ENCODE measurements at places on chromosomes 7 and 10.

DNA sequence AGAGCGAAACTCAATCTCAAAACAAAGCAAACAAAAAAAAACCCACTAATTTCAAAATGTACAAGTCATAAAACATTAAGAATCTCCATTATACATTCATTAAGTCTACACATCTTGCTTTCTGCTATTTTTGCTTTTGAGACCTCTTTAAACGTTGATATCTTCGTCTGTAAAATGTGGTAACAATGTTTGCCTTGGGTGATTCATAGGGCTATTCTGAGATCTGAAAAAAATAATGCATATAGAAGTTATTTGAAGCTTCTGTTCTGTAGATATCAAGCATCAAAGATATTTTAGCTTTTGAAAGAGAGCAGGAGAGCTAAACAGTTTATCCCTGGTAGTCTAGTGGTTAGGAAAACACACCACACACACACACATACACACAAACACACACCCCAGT, 158.1 kb upstream of the PLXDC2 start:
- no peak for DNase-seq

DNA sequence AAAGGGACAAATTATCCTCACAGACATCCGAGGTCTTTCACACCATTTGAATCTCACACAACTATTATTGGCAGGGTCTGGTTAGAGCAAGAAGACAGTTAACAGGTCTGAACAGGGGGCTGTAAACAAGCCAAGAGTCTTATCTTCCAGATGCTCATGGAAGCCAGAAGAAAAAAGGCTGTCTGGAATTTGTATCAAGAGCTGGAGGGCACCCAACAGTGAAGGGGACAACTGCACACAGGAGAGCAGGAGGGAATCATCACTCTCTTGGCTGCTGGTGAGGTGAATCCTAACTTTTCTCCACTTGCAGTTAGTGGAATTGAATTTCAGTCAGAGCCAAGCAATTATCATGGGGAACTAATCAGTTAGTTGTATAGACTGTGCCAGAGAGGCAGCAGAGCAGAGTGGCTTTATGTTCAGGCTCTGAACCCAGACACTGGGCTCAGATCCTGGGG, 880.2 kb upstream of the AUTS2 start:
- no peak for DNase-seq

DNA sequence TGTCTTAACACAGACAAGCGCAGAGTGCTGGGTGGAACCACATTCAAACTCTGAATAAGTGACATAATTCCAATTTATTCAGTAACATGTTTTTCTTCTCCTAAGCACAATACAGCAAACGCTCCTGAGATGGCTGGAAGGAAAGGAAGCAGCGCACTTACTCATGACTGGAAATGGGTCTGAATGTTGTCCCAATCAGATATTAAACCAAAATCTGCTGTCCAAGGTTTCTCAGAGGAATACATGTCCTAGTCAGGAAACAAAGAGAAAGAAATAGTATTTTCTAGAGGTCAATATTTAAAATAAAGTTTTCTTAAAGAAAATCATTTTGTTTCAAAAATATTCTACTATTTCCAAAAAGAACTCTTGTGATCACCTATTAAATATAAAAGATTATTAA, 14.0 kb downstream of the USP6NL start:
- DNase-seq, result no peak

DNA sequence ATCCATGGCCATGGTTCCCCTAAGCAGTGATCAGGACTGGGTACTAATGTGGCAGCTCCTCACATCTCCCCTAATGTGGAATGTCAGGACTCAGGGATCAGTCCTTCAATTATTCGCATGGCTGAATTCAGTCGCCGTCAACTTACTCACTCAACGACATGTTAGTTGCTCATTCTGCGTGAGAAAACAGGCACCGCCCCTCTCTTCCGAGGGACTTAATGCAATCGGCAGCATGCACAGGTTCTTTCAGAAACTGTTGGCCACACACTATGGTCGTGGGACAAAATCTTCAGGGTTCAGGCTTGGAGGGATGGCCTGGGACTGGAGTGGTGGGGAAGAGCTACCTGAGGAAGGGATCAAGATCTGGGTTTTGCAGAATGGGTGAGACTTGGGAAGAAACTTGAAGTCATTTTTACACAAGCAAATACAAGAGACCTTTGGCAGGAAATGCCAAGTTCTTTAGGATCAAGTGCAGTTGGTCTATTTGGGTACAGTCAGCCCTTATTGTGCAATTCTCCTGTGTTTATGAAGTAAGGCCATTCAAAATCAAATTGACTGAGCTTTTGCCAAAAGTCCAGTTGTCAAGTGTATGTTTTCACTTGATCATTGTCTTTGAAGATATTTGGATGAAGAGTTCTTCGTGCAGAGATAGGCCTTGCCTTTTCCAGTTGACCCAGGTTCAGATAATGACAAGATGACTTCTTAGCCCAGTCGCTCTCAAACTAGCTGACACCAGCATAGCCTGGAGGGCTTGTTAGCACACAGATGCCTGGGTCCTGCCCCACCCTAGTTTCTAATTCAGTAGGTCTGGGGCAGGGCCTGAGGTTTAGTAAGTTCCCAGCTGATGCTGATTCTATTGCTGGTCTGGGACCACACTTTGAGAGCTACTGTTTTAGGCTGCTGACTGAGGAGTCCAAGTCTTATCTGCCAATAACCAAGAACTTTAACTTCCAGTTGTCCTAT, 48.5 kb downstream of the LRRC18 start:
- no peak for DNase-seq

DNA sequence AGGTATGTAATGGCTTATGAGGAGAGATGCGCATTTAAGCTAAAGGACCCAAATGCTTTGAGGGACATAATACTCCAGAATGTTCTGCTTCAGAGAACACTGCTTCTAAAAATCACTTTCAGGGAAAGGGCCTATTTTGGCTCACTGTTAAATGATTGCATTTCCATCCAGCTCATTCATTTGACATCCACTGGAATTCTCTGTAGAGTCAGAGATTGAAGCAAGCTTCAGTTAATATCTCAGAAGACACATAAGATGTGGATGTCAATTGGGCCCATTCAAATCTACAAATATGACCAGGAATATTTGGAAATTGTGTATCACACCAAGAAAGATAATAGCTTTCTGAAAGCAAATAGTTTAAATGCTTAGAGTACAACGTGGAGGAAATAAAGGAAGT, 209.9 kb upstream of the VSTM2A start:
- DNase-seq, result no peak

DNA sequence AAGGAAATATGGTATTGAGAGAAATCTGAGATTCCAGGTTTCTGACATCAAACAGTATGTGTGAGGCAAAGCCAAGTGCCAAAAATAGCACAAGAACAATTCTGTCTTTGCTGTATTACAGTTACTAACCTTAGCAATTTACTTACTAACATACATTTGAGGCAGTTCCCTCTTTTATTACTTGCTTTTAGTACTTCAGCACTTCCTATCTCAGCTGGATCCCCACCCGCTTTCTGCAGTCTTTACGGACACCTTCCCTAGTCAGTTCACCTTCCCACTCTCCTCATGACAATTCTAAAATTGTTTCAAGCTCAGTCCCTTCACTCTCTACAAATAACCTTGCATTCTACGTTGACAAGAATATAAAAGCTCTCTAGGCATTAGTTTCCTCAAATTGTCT, 79.2 kb downstream of the ELAPOR2 start:
- DNase-seq, result no peak

DNA sequence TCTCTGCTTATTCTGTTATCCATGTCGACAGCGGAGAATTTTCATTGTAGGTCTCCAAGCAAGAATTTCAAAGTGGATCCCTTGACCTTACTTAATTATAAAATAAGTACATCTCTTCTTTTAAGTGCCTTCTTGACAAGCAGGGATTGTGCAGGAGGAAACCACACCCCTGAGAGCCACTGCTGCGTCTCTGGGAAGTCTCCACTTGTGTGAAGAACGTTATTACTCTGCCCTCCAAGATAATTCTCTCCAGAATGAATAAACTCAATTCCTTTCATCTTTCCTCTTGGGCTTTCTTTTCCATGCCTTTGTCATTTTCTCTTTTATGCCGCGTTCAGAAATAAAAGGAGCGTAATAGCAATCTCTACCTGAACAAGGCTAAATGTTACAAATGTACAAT, 1030.9 kb upstream of the LRRTM3 start:
- no peak for DNase-seq

DNA sequence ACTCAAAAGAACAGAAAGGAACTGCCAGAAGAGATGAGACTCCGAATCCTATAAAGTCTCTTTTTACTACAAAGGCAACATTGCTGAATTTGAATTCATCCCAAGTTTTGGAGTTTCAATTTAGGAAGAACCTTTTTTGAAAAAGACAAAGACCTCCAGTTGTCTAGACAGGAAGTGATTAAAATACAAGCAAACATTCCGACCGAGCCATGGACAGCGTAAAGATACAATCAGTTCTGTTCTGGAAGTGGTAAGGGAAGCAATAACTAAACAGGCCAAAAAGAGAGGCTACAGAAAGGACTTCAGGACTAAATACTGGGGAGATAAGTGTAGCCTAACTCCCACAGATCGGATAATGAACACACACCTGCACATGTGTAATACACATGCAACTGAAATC, 101.0 kb downstream of the SMURF1 start:
- DNase-seq, result no peak
